ENCODE measurements at places on chromosomes 3 and 15.

DNA sequence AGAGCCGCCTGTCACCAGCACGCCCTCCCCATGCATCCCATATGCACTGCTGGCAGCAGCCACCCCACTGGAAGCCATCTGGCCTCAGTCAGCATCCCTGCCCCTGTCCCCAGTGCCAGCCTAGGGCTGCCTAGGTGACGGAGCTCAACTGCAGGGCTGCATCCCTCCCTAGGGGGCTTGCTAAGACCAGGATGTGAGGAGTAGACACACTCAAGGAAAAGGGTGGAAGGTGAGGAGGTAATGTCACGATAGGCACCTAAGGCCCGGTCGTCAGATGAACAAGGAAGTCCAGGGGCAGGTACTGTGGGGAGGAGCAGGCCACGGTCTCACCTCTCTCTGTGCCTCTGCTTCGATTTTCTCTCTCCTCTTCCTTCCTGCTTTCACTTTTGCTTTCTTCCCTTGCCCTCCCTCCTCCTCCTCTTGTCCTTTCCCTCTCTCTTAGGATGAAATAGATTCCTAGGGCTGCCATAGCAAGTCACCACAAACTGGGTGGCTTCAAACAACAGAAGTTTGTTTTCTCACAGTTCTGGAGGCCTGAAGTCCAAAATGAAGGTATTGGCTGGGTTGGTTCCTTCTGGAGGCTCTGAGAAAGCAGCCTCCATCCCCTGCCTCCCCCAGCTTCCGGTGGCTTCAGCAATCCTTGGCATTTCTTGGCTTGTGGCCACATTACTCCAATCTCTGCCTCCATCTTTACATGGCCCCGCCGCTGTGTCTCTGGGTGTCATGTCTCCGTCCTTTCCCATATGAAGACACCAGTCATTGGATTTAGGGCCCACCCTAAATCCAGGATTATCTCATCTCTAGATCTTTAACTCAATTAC, 298.3 kb downstream of the SHQ1 start:
- DNase-seq: peak; percentile 18

- DNase-seq: no peak
Measured at GRCh38 chr3:140423146-140423545, 254.7 kb upstream of the TRIM42 start.

DNA sequence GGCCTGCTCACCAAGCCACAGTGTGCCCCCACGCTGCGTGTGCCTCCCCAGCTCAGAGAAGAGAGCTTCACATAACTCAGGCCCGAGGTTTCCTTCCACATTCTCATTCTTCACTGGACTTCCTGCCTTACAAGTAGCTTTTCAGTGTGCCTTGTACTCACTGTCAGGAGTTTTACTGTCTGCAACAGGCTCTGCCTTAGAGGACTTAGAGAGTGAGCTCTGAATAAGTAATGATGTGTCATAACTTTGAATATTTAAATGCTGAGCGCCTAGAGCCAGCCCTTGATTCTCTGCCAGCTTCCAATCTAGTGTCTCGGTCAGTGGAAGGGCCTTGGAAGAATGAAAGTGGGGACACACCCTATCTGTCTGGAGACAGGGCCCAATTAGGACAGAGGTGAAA, 41.8 kb downstream of the ITGB5 start:
- no peak for DNase-seq

DNA sequence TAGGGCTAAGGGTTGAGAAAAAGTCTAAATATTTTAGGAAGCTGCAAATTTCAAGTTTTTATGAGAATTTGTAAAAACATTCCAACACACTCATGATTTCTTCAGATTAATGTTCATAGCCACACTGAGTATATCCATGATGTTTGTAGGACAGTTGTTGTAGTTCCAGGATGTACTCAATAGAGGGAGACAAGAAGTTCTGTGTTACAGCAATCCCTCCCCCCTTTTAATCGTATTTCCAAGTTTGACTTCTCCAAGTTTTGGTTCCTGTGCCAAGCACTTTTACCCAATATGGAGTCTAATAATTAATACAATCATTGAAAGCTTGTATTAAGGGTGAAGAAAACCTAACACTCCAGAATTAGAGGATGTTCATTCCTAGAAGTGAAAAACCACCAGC, 143.4 kb downstream of the FEZF2 start:
- no peak for DNase-seq

GRCh38 chr3:9700536-9700935, 3.1 kb upstream of the CPNE9 start:
- no peak for DNase-seq

GRCh38 chr15:31577108-31577507, 250.5 kb downstream of the KLF13 start:
- no peak for DNase-seq

DNA sequence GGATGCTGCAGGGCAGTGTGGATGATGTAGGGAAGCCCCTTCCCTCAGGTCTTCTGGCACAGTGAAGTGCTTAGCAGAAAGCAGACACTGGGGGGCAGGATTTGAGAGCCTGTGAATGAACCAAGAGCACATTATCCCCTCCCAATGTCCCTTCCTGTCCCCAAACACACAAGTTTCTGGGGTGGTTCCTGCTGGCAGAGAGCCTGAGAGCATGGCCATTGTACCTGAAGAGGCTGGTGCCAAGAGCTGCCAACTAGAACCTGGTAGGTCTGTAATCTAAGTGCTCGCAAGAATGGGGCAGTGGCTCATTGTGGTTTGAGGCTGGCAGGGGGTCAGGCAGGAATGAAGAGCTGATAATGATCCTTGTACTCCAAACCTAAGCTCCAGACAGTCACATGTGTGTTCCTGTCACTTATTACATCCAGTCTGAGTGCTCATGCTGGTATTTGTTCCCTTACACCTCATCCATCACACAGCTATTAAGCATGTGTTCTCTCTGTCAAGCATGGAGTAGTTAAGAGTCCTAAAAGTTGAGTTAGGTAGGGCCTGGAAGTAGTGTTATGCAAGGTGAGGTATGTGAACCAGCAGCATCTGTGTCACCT, 6.7 kb upstream of the CCR1 start:
- DNase-seq: peak; percentile 56

All from GM12865 (cell line).